ENCODE measurements at places on chromosomes 7 and 10. TPM values are rescaled to one million over a fixed set of nuclear protein-coding genes. Genes with fewer than 3 reads are reported as not detected.
A peak's percentile ranks its signal among the peaks of the same experiment; 100 is the strongest.

DNA sequence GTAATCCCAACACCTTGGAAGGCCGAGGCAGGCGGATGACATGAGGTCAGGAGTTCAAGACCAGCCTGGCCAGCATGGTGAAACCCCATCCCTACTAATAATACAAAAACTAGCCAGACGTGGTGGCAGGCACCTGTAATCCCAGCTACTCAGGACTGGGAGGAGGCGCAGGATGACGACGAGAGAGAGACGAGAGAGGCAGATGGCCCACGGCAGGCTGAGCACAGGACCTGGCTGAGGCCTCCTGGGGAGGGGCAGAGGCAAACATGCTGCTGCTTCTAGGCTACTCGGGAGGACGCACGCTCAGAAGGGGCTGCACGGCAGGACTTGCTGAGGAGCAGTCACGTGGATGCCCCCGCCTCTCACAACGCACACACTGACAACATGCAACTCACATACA, 22.4 kb downstream of the DIP2C start:
- DNase-seq: no peak

GRCh38 chr7:66682350-66683093, 53.8 kb downstream of the KCTD7 start:
- no peak for DNase-seq

GRCh38 chr7:80089366-80089765, 45.3 kb upstream of the GNAI1 start:
- peak; percentile 49 for DNase-seq

DNA sequence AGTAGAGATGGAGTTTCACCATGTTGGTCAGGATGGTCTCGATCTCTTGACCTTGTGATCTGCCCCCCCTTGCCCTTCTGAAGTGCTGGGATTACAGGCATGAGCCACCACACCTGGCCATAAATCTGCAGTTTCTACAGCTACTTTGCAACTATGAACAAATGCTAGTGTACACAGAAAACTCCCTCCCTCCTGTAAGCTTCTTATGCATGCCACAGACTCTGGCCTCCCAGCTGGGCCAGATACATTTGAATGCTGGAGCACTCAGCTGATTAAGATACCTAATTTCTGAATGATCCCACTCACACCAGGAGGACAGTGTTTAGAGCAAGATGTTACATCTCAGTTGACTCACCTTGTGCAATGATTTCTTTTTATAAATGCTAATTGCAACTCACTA, 486.2 kb downstream of the KCNMA1 start:
- DNase-seq: no peak

DNA sequence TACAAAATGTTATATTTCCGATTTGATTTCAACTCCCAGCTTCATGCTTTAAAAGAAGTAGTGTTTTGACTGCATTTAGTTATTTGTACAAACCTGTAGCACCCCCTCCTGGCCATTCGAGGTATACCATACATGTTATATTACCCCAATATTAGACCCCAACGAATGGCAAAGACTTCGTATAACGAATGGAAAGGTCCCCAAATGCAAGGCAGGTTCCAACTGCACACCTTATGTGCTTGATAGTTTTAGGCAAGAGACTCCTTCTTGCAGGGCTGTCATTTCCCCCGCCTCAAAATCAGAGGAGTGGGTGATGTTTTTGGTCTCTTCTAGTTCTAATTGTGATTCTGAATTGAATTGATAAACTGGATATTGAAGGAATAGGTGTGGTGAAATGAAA, 101.1 kb upstream of the TARP start:
- peak; percentile 12 for DNase-seq

- DNase-seq: no peak
Observed at GRCh38 chr10:85607043-85607695, 759.4 kb downstream of the GRID1 start.

The ASZ1 gene
- total RNA-seq: not detected
